NCI-H526 treated with DMSO at 0.1 percent for 48 hours (cell line): ENCODE measurements at places on chromosomes 4 and X.
A peak's percentile ranks its signal among the peaks of the same experiment; 100 is the strongest.

- no peak for DNase-seq
Measured at GRCh38 chr4:37649268-37649667, 36.9 kb downstream of the RELL1 start.

DNA sequence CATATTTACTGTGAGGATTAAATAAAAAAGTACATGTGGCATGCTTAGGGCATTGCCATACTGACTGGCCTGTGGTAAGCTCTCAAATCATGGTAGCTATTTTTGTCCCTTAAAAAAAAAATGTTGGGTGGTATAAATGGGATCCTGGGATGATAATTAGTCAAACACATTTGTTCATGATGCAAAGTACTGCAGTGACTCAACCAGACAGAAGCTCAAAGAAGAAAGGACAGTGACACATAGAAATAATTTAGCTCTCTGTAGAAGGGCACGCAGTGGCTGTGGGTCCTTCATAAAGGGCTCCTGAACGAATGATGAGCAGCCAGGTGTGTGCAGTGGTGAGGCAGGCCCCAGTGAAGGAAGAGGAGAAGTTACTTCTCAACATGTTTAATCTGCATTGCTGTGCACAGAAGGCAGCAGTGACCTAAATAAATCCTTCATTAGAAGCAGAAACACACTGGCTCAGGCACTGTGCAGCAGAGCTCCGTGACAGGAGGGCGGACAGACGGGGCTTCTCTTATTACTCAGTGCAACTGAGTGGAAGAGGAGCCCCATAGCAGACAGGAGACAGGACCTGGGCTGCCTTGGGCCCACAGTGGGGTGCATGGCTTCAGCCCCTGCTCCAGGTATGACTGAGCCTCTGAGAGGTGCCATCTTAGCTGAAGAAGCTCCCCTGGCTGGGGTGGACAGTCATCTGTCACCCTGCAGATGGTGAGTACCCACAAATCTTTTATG is 20.3 kb downstream of the HS3ST1 start:
- no peak for DNase-seq

DNA sequence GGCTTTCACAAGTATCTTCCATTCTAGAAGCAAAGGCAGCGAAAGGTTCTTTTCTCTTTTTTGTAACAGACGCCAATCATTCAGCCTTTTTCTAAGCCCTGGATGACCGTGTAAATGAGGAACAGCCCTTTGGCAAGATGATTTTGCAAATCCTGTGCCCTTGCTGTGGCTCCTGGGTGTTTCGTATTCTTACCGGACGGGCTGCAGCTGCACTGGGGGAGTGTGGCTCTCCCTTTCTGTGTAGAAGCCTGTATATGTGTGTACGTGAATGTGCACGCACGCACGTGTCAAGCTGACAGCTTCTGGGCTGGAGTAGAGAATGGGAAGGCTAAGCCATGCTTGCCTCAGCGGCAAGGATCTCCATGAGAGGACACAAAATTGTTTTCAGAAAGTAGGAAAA is 8.2 kb downstream of the GRPEL1 start:
- no peak for DNase-seq

DNA sequence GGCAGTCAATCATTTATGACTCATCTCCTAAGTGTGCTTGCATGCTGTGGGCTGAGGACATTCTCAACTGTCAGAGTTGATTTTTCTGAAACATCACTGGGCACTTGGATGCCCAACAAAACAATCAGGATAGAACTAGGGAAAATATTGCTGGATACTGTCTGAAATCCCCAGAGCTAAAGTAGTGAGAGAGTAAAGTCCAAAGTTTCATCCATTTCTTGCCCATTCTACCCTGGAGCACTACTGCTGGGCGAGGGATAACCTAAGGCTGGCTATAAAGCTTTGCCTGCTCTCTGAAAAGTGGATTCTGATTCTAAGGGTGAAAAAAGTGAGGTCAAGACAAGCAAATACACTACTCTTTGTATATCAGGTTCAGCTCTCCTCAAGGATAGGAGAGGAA is 279.6 kb upstream of the EDA2R start:
- no peak for DNase-seq

- DNase-seq = peak; percentile 21
Measured at GRCh38 chr4:6595897-6596537, 21.0 kb downstream of the MAN2B2 start.

GRCh38 chr4:974668-975067 is 1.3 kb upstream of the DGKQ start:
- DNase-seq = no peak

- DNase-seq = no peak
Measured at GRCh38 chrX:134908356-134908755, 82.4 kb upstream of the SMIM10 start.

- DNase-seq = no peak
Measured at GRCh38 chr4:178090640-178091411, 648.6 kb upstream of the AGA start.

DNA sequence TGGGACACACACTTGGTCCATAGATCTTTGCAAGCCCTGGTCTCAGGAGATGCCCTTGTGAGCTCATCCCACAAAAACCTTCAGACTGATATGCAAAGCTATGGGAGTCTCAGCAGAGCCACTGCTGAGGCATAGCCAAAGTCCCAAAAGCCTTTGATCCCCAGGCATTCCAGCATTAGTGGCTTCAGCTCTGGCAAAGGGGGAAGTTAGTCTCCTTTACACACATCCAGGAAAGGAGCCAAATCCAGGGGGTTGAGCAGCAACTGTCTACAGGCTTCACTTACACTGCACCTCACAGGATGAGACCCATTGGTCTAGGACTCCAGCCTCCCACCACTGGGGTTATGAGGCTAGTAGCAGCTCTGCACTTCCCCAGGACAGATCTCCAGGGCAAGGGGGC is 14.0 kb downstream of the PF4 start:
- DNase-seq = no peak

- DNase-seq = no peak
Measured at GRCh38 chrX:96843566-96843965, 40.1 kb upstream of the RPA4 start.

- no peak for DNase-seq
Measured at GRCh38 chr4:140697709-140698560, 58.2 kb downstream of the TBC1D9 start.

DNA sequence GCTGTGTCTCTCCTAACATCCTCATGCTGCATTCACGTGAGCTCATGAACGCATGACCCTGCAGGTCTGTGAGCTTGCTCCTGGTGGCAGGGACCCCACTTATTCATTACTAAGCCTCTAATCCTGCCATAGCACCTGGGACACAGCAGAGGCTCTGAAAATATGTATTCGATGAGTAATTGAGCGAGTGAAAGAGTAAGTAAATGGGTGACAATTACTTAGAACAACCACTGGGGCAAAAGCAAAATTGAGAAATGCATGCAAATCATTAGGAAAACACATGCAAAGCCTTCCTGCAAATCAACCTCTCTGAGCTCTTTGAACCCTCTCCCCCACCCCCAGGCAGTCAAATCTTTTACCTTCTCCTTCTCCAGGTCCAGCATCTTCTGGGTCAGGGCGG is 23.6 kb upstream of the C4orf50 start:
- DNase-seq = peak; percentile 49

- DNase-seq = no peak
Measured at GRCh38 chr4:37928426-37929416, 31.5 kb upstream of the PTTG2 start.

DNA sequence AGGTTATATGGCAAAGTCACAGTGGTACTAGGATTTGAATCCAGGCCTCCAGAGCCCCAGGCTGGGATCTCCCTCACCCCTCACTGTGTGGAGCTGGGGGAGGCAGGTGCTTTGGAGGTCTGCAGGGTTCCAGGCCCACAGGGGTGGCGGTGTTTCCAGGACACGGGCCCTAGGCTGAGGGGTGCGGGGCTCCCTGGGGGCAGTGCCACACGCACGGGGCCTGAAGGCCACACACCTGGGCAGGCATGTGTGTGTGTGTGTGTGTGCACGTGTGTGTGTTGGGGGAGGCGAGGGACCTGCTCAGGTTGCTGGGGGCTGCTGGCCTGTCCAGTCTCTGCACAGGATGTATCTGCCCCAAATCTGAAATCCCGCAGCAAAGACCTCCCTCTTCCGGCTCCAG is 18.8 kb downstream of the SH3TC1 start:
- DNase-seq = no peak

- DNase-seq = no peak
Measured at GRCh38 chr4:145679520-145679919, 426 bp upstream of the C4orf51 start.

GRCh38 chr4:184902550-184902949 is 76.8 kb upstream of the ACSL1 start:
- DNase-seq = no peak

- no peak for DNase-seq
Measured at GRCh38 chr4:8779490-8779932, 92.1 kb downstream of the HMX1 start.

DNA sequence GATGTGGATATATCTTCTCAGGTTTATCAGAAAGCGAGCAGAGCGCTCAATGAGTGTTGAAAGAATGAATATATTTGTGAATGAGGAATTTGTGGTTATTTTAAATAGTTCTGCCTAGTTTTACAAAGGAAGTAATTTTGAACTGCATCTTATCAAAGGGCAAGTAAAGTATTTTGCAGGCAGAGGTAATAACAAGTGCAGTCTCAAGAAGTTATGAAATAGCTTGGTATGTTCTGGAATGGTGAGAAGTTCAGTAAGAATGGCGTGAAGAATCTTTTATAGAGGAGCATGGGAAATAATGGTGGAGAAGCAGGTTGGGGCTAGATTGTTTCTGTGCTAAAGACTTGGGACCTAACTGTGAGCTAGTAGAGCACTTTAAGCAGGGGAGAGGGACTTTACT is 10.9 kb downstream of the TMA16 start:
- no peak for DNase-seq

DNA sequence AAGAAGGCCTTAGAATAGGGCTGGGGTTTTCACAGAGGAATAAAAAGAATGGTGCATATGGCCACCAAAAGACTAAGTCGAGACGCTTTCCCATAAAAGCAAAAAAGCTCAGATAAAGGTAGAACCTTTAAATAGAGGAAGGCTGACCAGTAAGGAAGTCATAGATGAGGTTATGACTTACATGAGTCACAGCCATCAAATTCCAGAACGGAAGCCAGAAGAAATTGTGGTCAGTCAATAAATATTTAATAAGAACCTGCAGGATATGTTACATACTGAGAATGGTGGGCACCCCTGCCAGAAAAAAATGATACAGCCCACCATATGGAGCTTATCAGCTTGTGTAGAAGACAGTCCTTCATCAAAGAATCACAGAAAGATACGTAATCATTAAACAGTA is 120.1 kb downstream of the MANBA start:
- DNase-seq = no peak

DNA sequence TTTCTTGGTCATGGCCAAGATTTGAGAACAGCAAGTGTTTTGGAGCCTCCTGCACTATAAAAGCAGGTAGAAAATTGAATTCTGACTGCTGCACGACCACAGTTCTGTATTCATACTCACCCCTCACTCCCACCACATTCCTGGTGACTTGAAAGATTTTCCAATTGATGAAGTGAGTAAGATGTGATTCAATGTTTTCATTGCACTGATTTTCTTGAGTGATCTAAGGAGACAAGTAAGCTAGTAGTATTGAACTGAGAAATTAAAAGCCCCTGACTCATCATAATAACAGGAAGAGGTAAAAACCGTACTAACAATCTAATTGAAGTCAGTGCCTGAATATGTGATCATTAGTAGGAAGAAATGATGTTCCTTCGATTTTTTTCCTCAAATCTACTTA is 6.1 kb upstream of the SEC24D start:
- DNase-seq = no peak

- DNase-seq = peak; percentile 86
Measured at GRCh38 chr4:183142571-183143550, 43.8 kb downstream of the WWC2 start.

DNA sequence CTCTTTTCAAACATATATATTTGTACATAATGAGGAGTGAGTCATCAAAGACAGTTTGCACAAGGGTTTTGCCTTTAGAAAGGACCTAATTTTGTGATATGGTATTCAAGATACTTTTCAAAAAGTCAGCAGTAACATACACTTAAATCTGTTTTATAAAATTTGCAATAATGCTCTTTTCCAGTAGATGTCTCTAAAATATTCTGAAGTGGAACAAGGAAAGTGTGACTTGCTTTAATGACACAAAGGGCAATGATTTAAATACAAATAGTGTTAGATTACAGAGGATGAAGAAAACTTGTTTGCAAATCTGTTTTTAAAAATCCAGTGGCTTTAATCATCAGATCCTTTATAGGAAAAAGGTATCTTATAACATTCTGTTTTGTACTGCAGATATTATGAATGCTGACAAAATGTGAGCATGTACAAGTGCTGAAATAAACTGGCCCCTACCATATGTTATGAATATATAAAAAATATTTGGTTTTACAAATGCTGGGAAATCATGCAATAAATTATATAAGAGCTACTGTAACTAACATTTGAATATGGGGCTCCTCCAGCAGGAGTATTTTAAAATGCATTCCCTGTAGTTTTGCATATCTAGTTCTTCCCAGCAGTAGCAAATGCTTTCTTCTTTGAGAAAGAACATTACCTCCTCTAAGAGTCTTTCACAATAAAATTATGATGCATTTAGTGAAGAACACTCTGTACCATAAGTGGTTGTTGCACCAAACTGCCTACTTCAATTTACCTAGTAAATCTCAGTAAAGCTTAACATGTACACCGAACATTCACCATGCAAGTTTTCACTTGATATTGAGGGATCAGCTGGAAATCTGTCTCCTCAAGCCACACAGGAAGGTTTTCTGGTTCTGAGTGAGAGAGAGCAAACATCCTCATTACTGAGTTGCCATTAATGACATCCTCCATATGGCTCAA is 20.2 kb downstream of the MMRN1 start:
- peak; percentile 77 for DNase-seq

DNA sequence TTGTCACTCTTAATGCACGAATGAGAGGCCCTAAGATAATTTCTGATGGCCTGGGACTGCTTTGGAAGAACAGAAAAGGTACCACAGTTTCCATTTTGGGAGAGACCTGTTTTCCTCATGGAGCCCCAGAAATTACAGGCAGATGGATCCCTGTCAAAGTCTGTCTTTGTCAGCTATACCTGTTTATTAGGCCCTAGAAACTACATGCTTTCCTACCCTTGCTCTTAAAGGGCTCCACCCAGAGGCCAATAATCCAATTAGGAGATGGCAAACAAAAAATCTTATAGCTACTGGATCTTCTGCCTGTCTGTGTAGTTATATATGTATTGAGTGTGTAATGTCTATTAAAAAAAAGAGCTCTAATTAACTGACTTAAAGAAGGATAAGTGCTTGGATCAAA is 141.3 kb downstream of the NR3C2 start:
- no peak for DNase-seq

GRCh38 chr4:91497892-91498291 is 805.9 kb upstream of the GRID2 start:
- DNase-seq = no peak

DNA sequence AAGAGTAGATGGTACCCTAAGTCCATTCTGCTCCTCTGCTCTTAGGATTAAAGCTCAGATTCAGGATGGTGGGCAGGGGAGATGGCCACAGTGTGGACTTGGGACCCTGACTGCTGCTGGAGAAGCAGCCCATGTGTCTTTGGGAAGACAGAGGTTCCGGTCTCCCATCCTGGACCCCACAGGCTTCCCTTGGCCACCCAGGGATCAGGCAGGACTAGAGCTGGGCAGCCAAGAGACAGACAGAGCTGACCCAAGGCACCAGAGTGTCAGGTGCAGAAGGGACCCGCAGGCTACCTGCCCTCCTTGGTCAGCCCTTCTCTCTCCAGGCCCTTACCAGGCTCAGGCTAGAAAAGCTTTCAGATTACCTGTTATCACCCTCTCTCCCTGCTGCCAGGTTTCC is 25.7 kb upstream of the SHROOM4 start:
- DNase-seq = no peak

GRCh38 chr4:26005764-26006163 is 91.7 kb downstream of the SMIM20 start:
- DNase-seq = no peak

- no peak for DNase-seq
Measured at GRCh38 chr4:119735165-119735651, 106.6 kb upstream of the PDE5A start.
